ENCODE measurements at places on chromosomes 16 and 17.

- DNase-seq, result no peak
Observed at GRCh38 chr16:77849646-77850258, 61.4 kb downstream of the VAT1L start.

- no peak for DNase-seq
Observed at GRCh38 chr16:76487411-76488064, 210.3 kb downstream of the CNTNAP4 start.

DNA sequence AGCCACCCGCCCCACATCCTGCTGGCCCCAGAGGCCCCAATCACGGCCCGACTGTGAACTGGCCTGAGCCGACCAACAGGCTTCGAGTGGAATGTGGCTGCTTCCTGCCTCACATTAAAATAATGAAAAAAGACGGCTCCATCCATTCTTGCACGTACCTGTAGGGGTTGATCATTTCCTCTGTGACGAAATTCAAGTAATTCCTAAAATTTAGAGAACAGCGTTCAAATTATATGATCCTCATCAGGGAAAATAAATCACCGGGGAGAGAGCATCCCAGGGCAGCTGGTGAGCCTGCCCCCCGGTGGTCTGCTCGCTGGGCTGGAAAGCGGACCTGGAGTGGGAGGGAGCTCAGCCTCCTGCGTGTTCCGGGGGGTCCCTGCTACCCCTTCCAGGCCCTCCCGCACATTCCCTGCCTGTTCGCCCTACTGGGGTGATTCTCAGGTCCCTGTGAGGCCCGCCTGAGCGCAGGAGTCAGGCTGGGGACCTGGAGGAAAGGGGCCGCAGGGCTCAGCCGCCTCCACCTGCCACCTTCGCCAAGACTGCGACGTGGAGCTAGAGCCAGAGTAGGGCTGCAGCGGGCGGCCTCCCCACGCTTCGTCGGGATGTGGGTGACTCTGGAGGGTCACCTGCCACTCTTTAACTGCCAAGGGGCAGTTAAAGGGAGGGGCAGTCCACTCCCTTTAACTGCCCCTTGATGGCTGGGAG, 28.9 kb downstream of the SLC7A5 start:
- no peak for DNase-seq

- DNase-seq, result no peak
Observed at GRCh38 chr17:7218166-7218565, 1.5 kb downstream of the DLG4 start.

DNA sequence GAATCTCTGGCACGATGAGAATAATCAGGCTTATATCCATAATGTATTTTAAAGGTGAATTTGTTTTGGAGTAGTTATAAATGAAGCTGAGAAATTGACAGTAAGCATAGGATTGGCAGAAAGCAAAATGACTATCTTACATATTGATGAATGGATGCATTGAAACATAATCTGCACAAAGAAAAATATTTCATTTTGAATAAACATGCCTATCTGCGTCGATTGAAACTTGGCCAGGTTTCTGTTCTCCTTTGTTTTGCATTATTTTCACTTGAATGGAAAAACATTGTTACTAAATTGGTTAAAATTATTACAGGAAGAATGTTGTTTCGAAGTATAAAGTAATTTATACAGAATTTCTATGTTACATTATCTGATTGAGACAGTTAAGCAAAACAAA, 128.2 kb downstream of the USP22 start:
- DNase-seq, result no peak

DNA sequence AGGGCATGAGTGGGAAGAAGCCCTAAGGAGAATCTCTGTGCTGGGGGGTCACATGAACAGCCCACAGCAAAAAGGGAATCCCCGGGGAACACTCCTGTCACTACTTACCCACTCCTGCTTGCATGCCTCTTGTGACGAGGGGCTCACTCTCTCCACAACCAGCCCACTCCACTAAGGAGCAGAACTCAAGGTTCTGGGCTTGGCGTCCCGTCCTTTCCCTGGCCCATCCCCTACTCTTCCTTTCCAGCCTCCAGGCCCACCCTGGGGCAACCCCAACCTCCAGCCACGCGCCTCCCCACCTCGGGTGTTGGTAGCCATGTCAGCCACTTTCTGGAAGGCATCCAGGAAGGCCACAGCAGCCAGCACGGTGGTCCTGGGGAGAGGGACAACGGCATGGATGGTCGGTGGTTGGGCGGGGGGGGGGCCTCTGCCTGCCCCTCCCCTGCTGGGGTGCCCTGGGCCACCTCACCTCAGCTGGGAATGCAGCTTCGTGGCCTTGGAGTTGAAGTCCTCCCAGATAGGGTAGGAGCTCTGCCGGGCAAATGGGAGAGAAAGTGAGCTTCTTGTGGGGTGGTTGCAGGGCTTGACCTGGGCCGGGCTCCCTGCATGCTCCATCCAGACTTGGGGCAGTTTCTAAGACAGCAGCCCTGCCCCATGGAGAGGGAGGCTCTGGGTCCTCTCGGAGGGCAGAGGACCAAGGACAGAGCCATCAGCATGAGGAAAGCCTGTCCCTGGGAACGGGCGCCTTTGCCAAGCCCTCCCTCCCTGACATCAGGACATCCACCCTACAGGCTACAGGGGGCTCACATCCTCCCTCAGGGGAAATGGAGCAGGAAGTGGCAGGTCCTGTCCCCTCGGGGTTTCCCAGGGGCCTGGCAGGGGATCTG, 5.1 kb downstream of the MTSS2 start:
- DNase-seq, result no peak

DNA sequence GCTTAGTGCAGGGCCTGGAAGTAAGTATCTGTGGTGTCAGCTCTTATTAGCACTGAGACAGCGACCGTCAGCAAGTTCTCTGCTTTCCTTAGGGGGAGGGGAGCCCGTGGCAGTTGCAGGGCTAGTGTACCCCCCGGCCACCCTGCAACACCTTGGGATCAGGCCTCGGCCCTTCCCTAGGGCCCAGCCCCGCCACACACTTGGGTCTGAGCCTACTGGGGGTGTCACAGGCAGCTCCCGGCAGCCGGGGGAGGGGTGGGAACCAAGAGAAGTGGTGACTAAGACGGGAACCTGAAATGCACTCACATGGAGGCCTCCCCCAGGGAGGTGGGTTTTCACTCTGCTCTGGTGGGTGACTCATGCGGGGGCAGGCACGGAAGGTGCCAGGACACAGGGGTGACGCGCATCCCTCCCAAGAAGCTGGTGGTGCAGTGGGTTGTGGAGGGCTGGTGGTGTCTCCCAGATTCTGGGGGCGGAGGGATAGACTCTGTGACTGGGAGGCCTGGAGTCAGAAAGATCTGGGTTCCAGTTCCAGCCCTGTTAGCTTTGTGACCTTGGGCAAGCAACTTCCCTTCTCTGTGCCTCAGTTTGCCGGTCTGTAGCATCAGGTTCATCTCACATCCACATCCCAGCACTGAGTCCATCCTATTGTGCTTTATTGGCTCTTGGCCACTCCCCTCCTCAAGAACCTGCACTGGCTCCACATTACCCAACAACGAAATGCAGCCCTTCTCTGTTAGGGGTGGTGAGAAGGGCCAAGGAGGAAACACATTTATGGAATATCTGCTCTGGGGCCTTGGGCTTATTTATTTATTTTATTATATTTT, 44.5 kb downstream of the LAT start:
- DNase-seq, result peak; percentile 23

GRCh38 chr16:80202831-80203413, 337.9 kb upstream of the DYNLRB2 start:
- no peak for DNase-seq

DNA sequence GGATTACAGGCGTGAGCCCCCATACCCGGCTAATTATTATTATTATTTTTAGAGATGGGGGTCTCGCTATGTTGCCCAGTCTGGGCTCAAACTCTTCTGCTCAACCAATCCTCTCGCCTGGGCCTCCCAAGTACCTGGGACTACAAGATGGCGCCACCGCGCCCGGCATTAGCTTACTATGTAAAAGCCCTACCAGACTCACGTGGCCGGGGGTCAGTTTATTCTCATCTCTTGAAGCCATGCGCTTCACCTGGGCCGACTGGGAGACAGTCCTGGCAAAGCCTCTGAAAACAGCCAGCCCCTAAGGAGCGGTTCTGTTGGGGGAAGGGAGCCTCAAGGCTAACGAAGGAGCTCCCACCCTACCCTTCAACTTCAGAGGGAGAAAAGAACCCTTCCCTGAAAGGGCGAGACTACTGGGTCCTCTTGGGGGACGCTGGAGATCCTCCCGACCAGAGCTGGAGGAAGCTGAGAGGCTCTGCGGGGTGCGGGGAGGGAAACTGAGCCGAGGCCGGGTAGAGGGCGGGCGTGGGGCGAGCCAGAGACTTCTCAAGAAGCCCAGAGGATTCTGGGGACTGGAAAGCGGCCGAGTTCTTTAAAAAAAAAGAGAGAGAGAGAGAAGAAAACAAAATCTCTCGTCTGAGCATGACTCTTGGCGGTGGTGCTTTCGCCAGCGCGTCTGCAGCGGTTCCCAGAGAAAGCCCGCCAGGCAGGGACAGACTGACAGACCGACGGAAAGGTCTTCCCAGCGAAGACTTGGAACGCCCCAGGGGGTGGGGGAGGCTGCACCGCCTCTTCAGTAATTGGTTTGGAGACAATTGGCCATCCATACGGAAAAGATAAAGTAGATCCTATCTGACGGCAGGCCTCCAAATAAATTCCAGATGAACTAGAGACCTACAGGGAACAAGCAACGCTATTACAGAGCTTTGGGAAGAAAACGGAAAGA, 5.6 kb upstream of the TUBG2 start:
- no peak for DNase-seq

- DNase-seq, result no peak
Observed at GRCh38 chr16:8950580-8951077, 13.1 kb downstream of the USP7 start.

DNA sequence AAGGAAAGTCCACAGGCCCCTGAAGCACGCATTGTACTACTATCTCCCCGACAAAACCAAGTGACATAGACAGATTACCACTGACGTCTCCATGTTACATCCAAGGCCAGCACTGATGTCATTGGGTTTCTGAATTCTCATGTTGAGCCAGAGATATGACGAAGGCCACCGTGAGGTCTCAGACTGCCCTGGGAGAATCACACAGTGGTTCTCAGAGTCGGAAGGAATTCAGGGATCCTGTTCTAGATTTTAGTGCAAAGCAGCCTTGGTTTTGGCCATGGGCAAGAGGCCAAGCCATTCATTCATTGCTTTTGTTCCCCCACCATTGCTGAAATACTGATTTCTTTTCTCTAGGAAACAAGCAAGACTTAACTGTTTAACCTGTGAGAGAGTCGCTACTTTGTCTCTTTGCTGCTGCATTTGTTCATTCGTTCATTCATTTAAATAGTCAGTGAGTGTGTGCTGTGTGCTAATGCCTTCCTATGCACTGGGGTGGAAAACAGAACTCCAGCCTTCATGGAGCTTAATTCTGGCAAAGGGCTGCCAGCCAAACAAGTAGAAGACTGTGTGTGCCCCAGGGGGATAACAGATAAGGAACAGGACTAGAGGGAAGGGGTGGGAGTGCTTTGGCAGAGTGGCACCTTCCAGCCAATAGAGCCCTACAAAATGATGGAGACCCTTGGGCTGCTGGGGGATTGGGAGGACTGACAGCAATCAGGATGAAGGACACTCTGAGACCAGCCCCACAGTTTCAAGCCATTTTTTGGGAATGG, 222.3 kb downstream of the MSI2 start:
- DNase-seq, result no peak

- DNase-seq, result no peak
Observed at GRCh38 chr16:60485872-60486489, 1550.3 kb downstream of the CDH8 start.

DNA sequence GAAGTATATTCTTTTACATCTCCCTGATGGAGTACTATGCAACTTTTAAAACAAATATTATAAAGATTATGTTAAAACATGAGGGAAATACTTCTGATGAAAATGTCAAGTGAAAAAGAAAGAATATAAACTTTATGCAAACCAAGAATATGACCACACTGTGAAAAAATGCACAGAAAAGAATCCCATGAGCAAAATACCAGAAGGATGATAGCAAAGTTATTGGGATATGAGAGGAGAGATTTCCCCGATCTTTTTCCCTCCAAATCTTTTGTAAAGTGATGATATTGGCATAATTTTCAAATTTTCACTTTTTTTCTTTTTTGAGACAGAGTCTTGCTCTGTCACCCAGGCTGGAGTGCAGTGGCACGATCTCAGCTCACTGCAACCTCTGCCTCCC, 36.6 kb upstream of the SMURF2 start:
- DNase-seq, result no peak

GRCh38 chr17:6592173-6592572, 35.8 kb upstream of the PITPNM3 start:
- no peak for DNase-seq

DNA sequence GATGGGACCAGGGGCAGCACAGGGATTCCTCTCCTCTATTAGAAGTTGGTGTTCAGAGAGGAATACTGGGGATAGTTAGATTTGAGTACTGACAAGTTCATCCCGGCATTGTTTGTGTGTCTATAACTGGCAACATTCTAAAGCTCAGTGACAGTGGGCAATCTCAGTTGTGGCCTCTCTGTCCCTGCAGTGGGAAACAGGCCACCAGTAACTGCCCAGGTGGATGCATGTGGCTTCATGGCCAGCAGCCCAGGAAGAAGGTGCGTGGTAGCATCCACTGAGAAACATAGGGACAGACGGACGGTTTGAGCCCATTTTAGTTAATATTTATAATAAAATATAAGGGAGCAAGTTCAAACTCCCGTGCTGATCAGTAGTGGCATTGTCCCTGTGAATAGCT, 51.5 kb downstream of the B9D1 start:
- DNase-seq, result no peak

- DNase-seq, result no peak
Observed at GRCh38 chr16:52469775-52470174, 77.2 kb downstream of the TOX3 start.

DNA sequence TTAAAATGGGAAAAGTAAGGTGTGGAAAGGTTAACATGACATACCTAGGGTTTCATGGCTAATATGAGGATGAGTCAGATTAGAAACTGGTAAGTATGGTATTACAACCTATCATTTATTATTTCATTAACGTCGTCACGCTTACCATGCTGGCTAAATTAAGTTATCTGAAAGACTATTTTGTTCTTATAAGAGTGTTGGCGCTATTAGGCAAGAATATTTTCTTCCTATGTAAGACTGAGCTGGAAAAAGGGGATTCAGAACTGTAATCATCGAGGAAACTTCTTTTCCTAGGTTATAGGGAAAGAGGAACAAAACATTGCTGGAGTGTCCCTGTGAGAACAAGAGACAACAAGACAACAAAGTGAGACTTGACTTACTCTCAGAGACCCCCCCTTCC, 440.8 kb downstream of the KCNJ2 start:
- DNase-seq, result no peak

- no peak for DNase-seq
Observed at GRCh38 chr17:65472666-65473309, 88.7 kb downstream of the AXIN2 start.

- no peak for DNase-seq
Observed at GRCh38 chr17:68400404-68400735, 56.9 kb downstream of the WIPI1 start.

Measured in CD14-positive monocyte (primary cell).